ENCODE measurements at places on chromosomes 6 and 20. TPM values are rescaled to one million over a fixed set of nuclear protein-coding genes. Genes with fewer than 3 reads are reported as not detected.

SCGN gene
- total RNA-seq, result not detected

TRIM10 gene
- total RNA-seq, result 0.08 TPM

SALL4 gene
- total RNA-seq, result not detected

RIPPLY2 gene
- total RNA-seq, result not detected

ERMARD gene
- total RNA-seq, result 29.3 TPM

DNAH8 gene
- 0.03 TPM for total RNA-seq

B3GAT2 gene
- total RNA-seq, result not detected

MDN1 gene
- total RNA-seq, result 38.2 TPM

KHDC1 gene
- 8.5 TPM for total RNA-seq

SULF2 gene
- total RNA-seq, result 0.71 TPM

SRSF12 gene
- total RNA-seq, result not detected

BEND6 gene
- total RNA-seq, result not detected

NRSN1 gene
- not detected for total RNA-seq

GRCh38 chr20:16423311-16424212 is 149.7 kb downstream of the KIF16B start:
- no peak overlapping the region for H3K4me3 ChIP-seq
- H3K4me1 ChIP-seq, result no peaks in the 10 kb centered on the region
- H3K27ac ChIP-seq, result no peak overlapping the region

- DNase-seq, result no peak
- peaks cover 26% of the 10 kb centered on the region for H3K4me1 ChIP-seq
- H3K36me3 ChIP-seq, result peaks cover 80% of the 10 kb centered on the region
- peak overlapping the region; percentile 84 for H3K27ac ChIP-seq
- H3K27me3 ChIP-seq, result no peaks in the 10 kb centered on the region
Observed at GRCh38 chr6:37442416-37443215, 9.6 kb downstream of the CMTR1 start.

DNA sequence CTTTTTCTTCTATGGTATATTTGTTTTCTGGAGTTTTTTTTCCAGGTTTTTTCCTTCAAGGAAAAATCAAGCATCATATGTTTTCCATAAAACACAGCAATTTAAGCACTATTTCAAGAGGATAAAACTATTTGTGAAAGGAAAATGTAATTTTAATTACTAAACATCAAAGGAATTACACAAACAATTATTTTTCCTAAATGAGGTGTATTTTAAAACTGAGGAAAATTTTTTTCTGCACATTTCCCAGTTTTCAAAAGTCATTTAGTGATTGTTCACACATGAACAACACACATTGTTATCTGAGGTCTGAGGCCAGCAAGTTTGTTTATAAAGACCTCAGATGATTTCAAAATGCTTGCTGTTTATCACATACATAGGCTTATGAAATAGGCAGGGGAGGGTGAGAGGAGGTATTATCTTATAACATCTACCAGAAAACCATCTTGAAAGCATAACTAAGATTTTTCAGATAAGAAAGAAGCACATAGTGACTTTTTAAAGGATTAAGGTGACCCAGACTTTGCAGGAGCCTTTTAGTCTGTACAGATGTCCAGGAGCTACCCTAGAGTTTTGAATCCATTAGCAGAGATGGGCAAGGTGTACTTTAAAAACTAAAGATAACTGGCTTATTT is 381.6 kb downstream of the GJA1 start:
- DNase-seq, result no peak
- H3K4me3 ChIP-seq, result no peak overlapping the region
- H3K27me3 ChIP-seq, result no peaks in the 10 kb centered on the region

DNA sequence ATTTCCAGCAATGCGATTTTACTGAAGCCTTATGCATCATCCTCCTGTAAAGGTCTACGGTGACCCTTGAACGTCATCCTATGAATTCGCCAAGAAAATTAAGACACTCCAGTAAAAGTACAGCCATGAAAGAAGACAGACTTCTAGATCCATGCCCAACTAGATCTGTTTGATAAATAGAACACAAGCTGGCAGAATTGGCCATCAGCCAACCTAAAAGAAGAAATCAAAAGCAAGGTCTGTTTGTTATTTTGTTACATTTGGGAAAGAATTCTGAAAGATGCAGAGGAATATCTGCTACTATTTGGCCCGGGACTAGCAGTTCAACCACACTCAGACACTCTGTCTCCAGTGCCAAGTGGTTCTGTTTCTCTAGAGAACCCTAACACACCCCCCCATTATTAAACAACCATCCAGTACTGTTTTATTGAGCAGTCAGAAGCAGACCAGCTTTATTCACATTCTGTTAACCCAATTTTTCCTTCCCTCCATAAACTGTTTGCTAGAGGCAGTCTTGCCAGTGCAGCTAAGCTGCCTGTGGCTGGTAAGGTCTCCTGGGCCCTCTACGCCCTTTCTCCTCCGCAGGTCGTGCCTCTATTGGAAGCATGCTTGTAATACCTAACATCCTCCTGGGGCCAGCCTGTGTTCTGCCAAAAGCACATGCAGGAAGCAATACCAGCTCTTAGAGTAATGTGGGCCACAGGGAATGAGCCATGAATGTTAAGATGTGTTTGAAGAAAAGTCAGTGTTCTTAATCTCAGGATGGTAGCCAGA is 30.7 kb downstream of the LY86 start:
- H3K4me1 ChIP-seq, result peaks cover 32% of the 10 kb centered on the region
- H3K27ac ChIP-seq, result no peak overlapping the region
- DNase-seq, result no peak
- no peaks in the 10 kb centered on the region for H3K36me3 ChIP-seq

- peaks cover 44% of the 10 kb centered on the region for H3K36me3 ChIP-seq
- no peak for DNase-seq
- no peak overlapping the region for H3K27ac ChIP-seq
- no peaks in the 10 kb centered on the region for H3K27me3 ChIP-seq
- no peak overlapping the region for H3K4me3 ChIP-seq
- peaks cover 1% of the 10 kb centered on the region for H3K4me1 ChIP-seq
Observed at GRCh38 chr20:63612276-63612931, 14.5 kb downstream of the GMEB2 start.

- H3K4me3 ChIP-seq, result no peak overlapping the region
- no peaks in the 10 kb centered on the region for H3K36me3 ChIP-seq
- H3K4me1 ChIP-seq, result no peaks in the 10 kb centered on the region
- no peak overlapping the region for H3K27ac ChIP-seq
- H3K27me3 ChIP-seq, result no peaks in the 10 kb centered on the region
Observed at GRCh38 chr6:1952740-1953360, 292.6 kb downstream of the GMDS start.

- H3K4me1 ChIP-seq, result peaks cover 26% of the 10 kb centered on the region
- peaks cover 2% of the 10 kb centered on the region for H3K27me3 ChIP-seq
- H3K36me3 ChIP-seq, result no peaks in the 10 kb centered on the region
- H3K27ac ChIP-seq, result no peak overlapping the region
- no peak overlapping the region for H3K4me3 ChIP-seq
Observed at GRCh38 chr6:89475634-89476033, 42.7 kb downstream of the ANKRD6 start.

- peaks cover 6% of the 10 kb centered on the region for H3K4me1 ChIP-seq
- no peak overlapping the region for H3K27ac ChIP-seq
- H3K36me3 ChIP-seq, result no peaks in the 10 kb centered on the region
- no peak for DNase-seq
- H3K4me3 ChIP-seq, result no peak overlapping the region
Observed at GRCh38 chr20:51258582-51259165, 235.8 kb upstream of the KCNG1 start.

- DNase-seq, result no peak
- peaks cover 6% of the 10 kb centered on the region for H3K36me3 ChIP-seq
- H3K4me1 ChIP-seq, result peaks cover 27% of the 10 kb centered on the region
- H3K4me3 ChIP-seq, result no peak overlapping the region
- H3K27me3 ChIP-seq, result no peaks in the 10 kb centered on the region
Observed at GRCh38 chr6:96942676-96943075, 18.1 kb downstream of the KLHL32 start.

GRCh38 chr6:151160929-151161757 is 78.6 kb upstream of the AKAP12 start:
- H3K27me3 ChIP-seq, result peaks cover 8% of the 10 kb centered on the region
- H3K27ac ChIP-seq, result no peak overlapping the region
- DNase-seq, result no peak
- H3K4me1 ChIP-seq, result no peaks in the 10 kb centered on the region
- H3K36me3 ChIP-seq, result no peaks in the 10 kb centered on the region

DNA sequence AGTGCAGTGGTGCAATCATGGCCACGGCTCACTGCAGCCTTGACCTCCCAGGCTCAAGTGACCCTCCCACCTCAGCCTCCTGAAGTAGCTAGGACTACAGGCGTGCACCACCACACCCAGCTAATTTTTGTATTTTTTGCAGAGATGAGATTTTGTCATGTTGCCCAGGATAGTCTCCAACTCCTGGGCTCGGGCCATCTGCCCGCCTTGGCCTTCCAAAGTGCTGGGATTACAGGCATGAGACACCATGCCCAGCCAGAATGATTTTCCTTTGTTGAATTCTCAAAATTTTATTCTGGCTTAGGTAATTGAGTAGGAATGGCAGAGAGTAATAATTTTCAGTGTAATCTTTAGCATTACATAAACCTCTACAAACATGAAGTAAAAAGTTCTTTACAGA is 37.1 kb downstream of the SLC16A10 start:
- no peaks in the 10 kb centered on the region for H3K4me1 ChIP-seq
- peaks cover 4% of the 10 kb centered on the region for H3K27me3 ChIP-seq
- H3K4me3 ChIP-seq, result no peak overlapping the region
- H3K27ac ChIP-seq, result no peak overlapping the region

GRCh38 chr6:46324706-46325105 is 153.9 kb upstream of the ENPP5 start:
- peaks cover 11% of the 10 kb centered on the region for H3K27me3 ChIP-seq
- H3K36me3 ChIP-seq, result peaks cover 3% of the 10 kb centered on the region
- DNase-seq, result no peak
- H3K27ac ChIP-seq, result peak overlapping the region; percentile 50
- H3K4me1 ChIP-seq, result peaks cover 46% of the 10 kb centered on the region

GRCh38 chr20:11158146-11158545 is 484.3 kb upstream of the JAG1 start:
- H3K36me3 ChIP-seq, result no peaks in the 10 kb centered on the region
- no peak overlapping the region for H3K4me3 ChIP-seq
- no peak for DNase-seq
- H3K27me3 ChIP-seq, result no peaks in the 10 kb centered on the region
- no peaks in the 10 kb centered on the region for H3K4me1 ChIP-seq

DNA sequence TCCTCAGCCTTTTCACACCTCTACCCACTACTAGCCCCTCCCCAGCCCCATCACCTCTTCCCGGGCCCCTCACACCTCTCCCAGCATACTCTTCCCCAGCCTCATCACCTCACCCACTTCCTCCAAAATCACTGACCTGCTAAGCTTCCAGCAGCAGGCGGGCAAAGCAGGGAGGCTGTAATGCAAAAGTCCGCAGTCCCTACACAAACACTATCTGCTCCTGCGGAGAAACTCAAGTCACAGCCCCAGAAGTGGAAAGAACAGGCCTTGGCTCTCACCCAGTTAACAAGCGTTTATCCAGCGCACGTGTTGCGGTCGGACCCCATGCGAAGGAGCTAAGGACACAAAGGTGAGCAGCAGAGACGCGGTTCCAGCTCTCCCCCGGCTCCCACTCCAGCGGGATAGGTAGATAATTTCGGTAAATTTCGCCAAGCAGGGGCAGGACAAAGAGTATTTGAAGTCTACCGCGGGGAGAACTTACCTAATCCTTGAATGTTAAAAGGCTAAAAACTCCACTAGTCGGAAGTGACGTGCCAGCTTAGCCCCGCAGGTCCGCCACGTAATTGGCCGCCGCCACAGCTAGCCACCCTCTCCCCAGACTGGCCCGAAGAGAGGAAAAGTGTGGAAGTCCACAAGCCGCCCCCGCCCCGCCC is 728 bp upstream of the TRIM39 start:
- peak; percentile 82 for DNase-seq
- H3K4me1 ChIP-seq, result peaks cover 62% of the 10 kb centered on the region

DNA sequence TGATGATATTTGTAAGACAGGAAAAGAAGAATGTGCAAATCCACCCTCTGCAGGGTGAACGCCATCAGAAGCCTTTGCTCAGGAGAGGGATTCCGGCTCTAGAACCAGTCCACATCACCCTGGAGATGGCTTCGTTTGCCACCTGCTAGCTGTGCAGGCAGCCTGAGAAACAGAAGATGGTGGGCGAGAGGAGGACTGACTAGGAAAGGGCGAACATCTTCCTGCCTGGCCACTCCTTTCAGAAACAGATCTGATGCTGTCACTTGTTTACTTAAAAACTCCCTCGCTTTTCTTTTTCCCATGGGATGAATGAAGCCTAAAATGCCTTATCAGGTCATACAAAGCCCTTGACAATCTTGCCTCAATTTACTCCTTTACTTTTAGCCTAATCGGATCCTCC is 1.2 kb downstream of the PTPRA start:
- peaks cover 53% of the 10 kb centered on the region for H3K4me1 ChIP-seq
- peak overlapping the region; percentile 87 for H3K4me3 ChIP-seq
- peak overlapping the region; percentile 80 for H3K27ac ChIP-seq
- peaks cover 24% of the 10 kb centered on the region for H3K36me3 ChIP-seq
- H3K27me3 ChIP-seq, result no peaks in the 10 kb centered on the region

DNA sequence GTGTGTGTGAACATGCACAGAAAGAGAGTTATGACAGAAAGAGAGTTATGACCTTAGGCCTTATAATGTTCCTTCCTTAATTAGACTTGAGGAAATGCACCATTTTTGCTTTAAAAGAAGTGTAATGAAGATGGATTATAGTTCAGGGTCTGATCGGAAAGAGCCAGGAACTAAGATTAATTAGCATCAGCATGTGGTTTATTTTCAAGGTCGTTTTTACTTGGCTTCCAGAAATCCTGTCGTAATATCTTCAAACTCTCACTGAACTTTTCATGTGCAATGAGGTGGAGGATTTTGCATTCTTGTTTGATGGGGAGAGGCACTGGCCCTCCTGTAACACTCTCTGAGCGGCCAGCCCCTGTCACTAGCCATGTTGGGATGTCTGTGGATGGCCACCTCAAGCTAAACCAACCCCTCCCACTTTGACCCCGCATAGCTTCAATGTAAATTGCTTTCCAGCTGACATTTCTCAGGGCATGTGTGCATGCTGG is 116.8 kb downstream of the CDC5L start:
- no peak overlapping the region for H3K27ac ChIP-seq
- H3K4me3 ChIP-seq, result no peak overlapping the region
- H3K27me3 ChIP-seq, result peaks cover 2% of the 10 kb centered on the region
- no peak for DNase-seq
- no peaks in the 10 kb centered on the region for H3K36me3 ChIP-seq

DNA sequence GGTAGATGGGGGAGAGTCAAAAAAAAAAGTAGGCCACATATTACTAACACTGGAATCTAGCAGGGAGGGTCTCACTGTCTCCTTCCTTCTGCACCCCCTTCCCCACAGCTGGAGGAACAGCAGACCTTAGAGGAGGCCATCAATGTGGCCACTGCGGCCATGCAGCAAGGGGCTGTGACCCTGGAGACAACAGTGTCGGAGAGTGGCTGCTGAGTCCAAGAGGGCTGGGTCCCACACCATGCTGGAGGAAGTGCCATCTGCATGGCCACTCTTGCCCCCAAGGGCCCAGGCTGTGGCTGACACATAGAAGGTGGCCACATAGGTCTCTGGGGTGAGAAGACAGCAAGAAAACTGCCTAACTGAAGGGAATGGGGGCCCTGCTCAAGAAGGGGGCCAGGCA is 2.6 kb upstream of the DEF6 start:
- H3K27me3 ChIP-seq, result no peaks in the 10 kb centered on the region
- no peak for DNase-seq
- peaks cover 22% of the 10 kb centered on the region for H3K4me1 ChIP-seq
- peaks cover 47% of the 10 kb centered on the region for H3K36me3 ChIP-seq
- no peak overlapping the region for H3K27ac ChIP-seq
- H3K4me3 ChIP-seq, result no peak overlapping the region

Measured in activated CD4-positive, alpha-beta memory T cell treated with anti-CD3 and anti-CD28 coated beads, Interleukin-2, amount 10 ng/mL, durations not matched to agents 7 days and 5 days (primary cell).